ENCODE measurements at places on chromosomes 2 and 18.

- DNase-seq, result no peak
Observed at GRCh38 chr2:85319796-85320195, 8.0 kb downstream of the TGOLN2 start.

GRCh38 chr2:10229462-10230099, 73.1 kb upstream of the HPCAL1 start:
- DNase-seq, result no peak

DNA sequence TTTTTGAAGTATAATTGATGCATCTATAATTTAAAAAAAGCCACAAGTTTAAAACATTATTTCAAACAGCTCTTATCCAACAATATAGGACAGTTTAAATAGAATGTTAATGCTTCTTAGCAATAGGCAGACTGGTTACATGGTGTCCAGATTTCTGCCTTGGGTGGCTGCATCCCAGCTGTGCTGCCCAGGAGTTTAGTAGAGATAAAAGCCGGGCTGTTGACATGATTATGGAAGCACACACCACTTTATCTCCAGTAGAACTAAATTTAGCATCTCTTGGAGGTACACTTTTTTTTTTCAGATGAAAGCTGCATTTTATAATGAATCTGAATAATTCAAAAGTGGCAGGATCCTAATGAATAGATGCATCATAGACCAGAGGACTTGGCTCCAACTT, 309.7 kb downstream of the PLCL1 start:
- no peak for DNase-seq

DNA sequence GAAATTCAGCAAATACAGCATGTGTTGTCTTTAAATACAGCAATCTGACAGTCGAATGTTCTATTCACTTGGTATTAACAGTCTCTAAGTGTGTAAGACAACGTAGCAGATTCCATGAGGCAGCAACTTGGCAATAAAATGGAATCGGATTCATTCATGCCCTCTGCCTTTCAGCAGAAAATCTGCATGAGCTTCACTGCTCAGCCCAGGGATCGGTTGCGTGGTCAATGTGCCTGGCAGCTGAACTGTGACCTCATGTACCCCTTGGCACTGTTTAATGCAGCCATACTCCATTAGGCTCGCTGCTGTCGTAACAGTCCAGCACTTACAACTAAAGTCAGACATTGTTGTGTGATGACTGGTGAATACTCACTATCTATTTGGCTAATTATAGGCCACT, 17.7 kb upstream of the RGPD4 start:
- DNase-seq, result no peak

- no peak for DNase-seq
Observed at GRCh38 chr2:103353774-103354173, 591.9 kb downstream of the TMEM182 start.

GRCh38 chr2:148725564-148725963, 81.0 kb downstream of the EPC2 start:
- no peak for DNase-seq

DNA sequence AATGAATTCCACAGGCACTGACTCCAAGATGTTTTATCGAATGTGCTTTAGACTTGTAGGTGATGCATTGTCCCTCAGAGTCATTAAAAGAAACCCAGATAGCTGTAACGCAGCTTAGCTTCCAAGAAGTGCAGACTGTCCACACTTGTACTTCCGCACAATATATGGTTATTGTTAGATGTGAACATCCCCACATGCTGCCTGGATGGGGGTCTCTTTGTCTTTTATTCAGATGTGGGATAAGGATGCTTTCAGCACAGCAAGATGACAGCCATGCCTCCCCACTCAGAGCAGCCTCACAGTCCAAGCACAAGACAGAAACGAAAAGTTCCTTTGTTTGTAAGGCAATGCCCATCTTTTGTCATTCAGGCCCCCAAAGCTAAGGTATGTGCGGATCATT, 416.6 kb downstream of the HRH4 start:
- no peak for DNase-seq

GRCh38 chr2:215749092-215749957, 264.0 kb downstream of the MREG start:
- no peak for DNase-seq

- DNase-seq, result no peak
Observed at GRCh38 chr18:35389095-35389618, 12.0 kb upstream of the ZNF396 start.

DNA sequence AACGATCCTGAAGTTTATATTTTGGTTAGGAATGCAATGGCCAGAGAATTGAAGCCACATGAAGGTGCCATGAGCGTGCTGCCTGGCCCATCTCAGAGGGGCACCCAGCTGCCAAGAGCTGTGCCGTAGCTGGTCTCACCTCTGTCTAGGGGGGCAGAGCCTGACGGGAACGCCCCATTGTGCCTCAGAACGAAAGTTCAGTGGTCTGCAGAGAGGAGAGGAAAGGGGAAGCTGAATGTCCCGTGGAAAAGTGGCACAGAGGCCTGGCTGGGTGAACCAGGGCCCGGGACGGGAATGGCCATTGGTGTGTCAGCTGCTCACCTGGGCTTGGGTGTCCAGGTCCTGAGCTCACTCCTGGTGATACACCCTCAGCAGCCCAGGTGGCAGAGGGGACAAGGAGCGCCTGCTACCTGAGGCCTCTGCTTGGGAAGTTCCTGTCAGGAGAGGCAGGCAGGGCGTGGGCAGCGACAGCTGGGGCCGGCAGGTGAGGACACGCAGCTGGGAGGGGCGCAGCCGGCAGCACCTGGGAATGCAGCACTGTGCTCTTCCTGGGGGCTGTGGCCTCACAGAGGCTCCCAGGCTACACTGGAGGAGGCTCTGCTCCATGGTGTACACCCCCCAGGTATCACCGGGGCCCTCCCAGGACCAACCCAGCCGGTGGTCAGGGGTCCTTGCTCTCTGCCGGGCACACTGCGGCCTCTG, 67.3 kb downstream of the PARD6G start:
- no peak for DNase-seq
